ENCODE measurements at places on chromosomes 7 and 10. TPM values are rescaled to one million over a fixed set of nuclear protein-coding genes. Genes with fewer than 3 reads are reported as not detected.
A peak's percentile ranks its signal among the peaks of the same experiment; 100 is the strongest.

The TDRD1 gene
- not detected for total RNA-seq

DNA sequence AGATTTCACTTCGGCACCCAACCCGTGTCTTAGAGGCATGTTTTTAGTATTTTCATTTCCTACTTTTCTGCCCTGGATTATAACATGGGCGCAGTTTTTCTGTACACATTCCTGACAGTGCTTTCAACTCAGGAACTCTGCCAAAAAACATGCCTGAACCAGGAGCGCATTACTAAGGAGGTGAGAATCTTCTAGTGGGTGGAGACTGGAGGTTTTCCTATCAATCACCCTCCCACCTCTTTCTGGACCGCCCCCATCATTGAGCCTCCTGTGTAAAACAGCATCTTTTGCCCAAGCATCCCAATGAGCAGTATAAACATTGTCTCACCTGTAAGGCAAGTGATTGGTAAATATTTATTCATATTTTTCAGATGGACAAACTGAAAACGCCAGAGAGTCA, 53.2 kb downstream of the STK17A start:
- peaks cover 83% of the 10 kb centered on the region for H3K4me1 ChIP-seq
- peaks cover 93% of the 10 kb centered on the region for H3K36me3 ChIP-seq
- DNase-seq: no peak
- no peak overlapping the region for H3K27ac ChIP-seq
- no peak overlapping the region for H3K4me3 ChIP-seq

DNA sequence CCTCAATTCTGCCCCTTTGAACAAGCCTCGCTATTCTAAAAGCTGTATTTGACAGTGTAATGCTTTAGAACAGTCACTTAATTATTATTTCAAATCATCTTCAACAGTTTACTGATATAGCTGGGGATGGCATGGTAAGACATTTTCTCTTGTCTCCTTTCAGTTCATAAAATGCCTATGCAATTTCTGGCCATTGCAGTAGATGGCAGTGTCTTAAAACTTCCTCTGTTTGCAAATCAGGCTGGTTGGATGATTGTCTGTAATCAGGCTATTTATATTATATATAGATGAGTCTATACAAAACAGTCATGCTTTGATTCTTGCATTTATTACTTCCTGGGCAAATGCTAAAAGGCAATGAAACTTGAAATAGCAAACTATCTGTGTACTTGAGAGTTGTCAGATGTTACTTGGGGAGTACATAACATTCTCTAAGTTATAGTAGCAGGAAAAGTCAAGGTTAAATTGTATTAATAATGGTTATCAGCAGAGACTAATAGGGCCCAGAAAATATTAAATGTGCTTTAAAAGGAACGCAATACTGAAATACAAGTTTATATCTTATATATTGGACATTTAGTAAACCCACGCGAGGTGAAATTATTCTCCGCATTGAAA, 55.5 kb upstream of the LHFPL3 start:
- no peak overlapping the region for H3K4me3 ChIP-seq
- H3K27me3 ChIP-seq: peaks cover 6% of the 10 kb centered on the region
- H3K27ac ChIP-seq: no peak overlapping the region
- peak; percentile 21 for DNase-seq
- H3K4me1 ChIP-seq: no peaks in the 10 kb centered on the region
- no peaks in the 10 kb centered on the region for H3K36me3 ChIP-seq

The CPN1 gene
- total RNA-seq: not detected

The HOXA1 gene
- total RNA-seq: 0.89 TPM

The AKR1C4 gene
- total RNA-seq: not detected

DNA sequence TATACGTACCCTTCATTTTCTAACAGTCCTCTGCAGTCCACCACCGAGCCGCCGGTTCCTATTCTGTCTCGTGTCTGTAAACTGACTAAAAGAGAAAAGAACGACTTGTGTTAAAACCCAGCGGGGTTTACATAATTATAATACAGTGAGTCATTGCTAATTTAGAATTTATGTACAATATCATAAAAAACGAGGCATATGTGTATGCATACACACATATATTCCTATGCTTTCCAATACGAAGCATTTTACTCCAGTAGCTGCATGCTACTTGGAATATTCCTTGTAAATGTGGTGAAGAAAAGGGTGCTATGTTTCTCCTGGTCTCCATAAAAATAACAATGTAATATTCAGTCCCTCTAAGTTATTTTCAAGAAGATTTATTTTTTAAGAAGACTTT, 89.1 kb downstream of the SMURF1 start:
- no peaks in the 10 kb centered on the region for H3K27me3 ChIP-seq
- H3K27ac ChIP-seq: no peak overlapping the region
- no peak for DNase-seq
- H3K4me3 ChIP-seq: no peak overlapping the region

- H3K36me3 ChIP-seq: peaks cover 16% of the 10 kb centered on the region
- peak overlapping the region; percentile 65 for H3K27ac ChIP-seq
- peaks cover 77% of the 10 kb centered on the region for H3K4me1 ChIP-seq
- H3K4me3 ChIP-seq: peak overlapping the region; percentile 64
These were observed 2.5 kb downstream of the VOPP1 start for GRCh38 chr7:55569797-55570196.

DNA sequence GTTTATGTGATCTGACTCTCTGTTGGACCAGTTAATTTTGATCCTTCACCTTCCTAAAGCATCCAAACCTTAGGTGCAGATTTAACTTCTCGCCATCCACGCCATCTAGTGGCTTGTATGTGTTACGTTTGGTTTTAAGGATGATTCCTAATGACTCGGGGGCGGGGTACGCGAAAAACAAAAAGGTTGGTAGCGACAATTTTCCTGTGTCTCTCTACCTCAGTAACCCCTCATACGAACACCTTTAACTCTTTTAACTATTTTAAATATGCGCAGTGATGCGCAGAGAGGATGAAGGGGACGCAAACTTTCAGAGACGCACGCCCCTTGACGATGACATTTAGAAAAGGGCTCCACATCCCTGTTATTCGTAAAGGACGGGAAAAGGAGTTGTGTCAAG, 714 bp upstream of the KCND2 start:
- DNase-seq: no peak
- H3K4me3 ChIP-seq: peak overlapping the region; percentile 49
- H3K27me3 ChIP-seq: peaks cover 21% of the 10 kb centered on the region
- H3K36me3 ChIP-seq: no peaks in the 10 kb centered on the region
- no peak overlapping the region for H3K27ac ChIP-seq
- peaks cover 6% of the 10 kb centered on the region for H3K4me1 ChIP-seq

- no peak overlapping the region for H3K4me3 ChIP-seq
- no peaks in the 10 kb centered on the region for H3K27me3 ChIP-seq
- no peak overlapping the region for H3K27ac ChIP-seq
- H3K4me1 ChIP-seq: peaks cover 47% of the 10 kb centered on the region
- DNase-seq: no peak
These were observed 21.8 kb downstream of the ITPRIP start for GRCh38 chr10:104316321-104317099.

- H3K27ac ChIP-seq: no peak overlapping the region
- H3K36me3 ChIP-seq: no peaks in the 10 kb centered on the region
- H3K4me3 ChIP-seq: no peak overlapping the region
- peaks cover 40% of the 10 kb centered on the region for H3K27me3 ChIP-seq
- DNase-seq: no peak
These were observed 15.3 kb downstream of the IGF2BP3 start for GRCh38 chr7:23454881-23455526.

- H3K27ac ChIP-seq: no peak overlapping the region
- no peaks in the 10 kb centered on the region for H3K27me3 ChIP-seq
- DNase-seq: no peak
- no peaks in the 10 kb centered on the region for H3K4me1 ChIP-seq
- H3K36me3 ChIP-seq: no peaks in the 10 kb centered on the region
These were observed 100.1 kb upstream of the PTN start for GRCh38 chr7:137443616-137444015.

DNA sequence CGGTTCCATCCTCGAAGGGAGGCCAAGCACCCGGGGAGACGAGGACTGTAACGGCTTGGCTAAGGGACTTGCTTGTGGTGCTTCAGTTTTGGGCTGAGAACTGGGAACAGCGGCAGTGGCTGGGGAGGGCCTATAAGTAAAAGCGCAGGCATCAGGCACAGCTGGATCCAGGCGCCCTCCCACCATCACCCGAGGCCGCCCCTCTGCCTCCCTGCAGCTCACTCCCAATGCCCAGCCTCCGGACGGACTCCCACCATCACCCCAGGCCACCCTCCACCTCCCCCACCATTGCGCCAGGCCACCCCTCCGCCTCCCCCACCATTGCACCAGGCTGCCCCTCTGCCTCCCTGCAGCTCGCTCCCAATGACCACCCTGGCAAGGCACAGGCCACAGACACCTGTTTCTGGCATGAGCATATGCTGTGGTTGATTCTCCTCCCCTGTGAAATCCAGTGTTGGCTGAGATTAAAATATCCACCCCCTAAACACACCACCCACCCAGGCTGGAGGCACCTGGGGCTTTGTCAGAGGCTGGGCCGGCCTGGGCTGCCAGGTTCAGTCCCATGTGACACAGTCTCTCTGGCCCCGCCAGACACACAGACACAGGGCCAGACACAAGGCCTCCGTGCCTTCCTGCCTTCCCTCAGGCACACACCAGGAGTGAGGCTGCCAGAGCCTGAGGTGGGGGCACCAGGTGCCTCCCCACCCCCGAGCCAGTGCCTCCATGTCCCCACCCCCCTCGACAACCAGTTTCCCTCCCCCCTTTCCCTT, 16.7 kb downstream of the MICALL2 start:
- no peaks in the 10 kb centered on the region for H3K4me1 ChIP-seq
- H3K36me3 ChIP-seq: no peaks in the 10 kb centered on the region
- DNase-seq: no peak
- H3K27me3 ChIP-seq: no peaks in the 10 kb centered on the region
- no peak overlapping the region for H3K27ac ChIP-seq

GRCh38 chr10:89367529-89367928, 10.3 kb upstream of the IFIT1B start:
- DNase-seq: no peak
- H3K4me1 ChIP-seq: peaks cover 31% of the 10 kb centered on the region
- no peak overlapping the region for H3K27ac ChIP-seq
- H3K36me3 ChIP-seq: no peaks in the 10 kb centered on the region

GRCh38 chr10:114372995-114373394, 31.3 kb downstream of the AFAP1L2 start:
- peaks cover 4% of the 10 kb centered on the region for H3K27me3 ChIP-seq
- H3K4me1 ChIP-seq: peaks cover 7% of the 10 kb centered on the region
- no peaks in the 10 kb centered on the region for H3K36me3 ChIP-seq
- H3K4me3 ChIP-seq: no peak overlapping the region
- DNase-seq: no peak

The ANKRD2 gene
- total RNA-seq: 0.26 TPM

DNA sequence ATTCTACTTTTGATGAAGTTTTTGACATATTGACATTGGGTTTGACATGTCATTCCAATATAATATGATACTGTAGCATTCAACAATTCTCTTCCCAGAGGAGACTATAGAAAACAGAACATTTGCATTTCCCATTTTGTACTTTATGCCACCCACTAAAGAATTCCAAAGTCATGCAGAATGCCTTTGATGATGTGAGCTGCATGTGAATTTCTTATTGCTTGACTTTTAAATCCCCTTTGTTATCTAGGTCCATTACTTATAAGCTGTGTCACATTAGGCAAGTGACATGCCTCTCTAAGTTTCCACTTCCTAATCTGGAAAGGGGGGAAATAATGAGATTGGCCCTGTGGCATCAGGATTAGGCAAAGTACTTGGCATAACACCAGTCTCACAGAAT, 436.7 kb downstream of the AUTS2 start:
- H3K27ac ChIP-seq: no peak overlapping the region
- no peaks in the 10 kb centered on the region for H3K4me1 ChIP-seq
- no peaks in the 10 kb centered on the region for H3K36me3 ChIP-seq
- peaks cover 2% of the 10 kb centered on the region for H3K27me3 ChIP-seq
- H3K4me3 ChIP-seq: no peak overlapping the region

- H3K27me3 ChIP-seq: no peaks in the 10 kb centered on the region
- peak; percentile 64 for DNase-seq
- peak overlapping the region; percentile 18 for H3K4me3 ChIP-seq
- peak overlapping the region; percentile 54 for H3K27ac ChIP-seq
- H3K4me1 ChIP-seq: peaks cover 38% of the 10 kb centered on the region
These were observed 8.8 kb upstream of the INTS1 start for GRCh38 chr7:1512781-1513656.

DNA sequence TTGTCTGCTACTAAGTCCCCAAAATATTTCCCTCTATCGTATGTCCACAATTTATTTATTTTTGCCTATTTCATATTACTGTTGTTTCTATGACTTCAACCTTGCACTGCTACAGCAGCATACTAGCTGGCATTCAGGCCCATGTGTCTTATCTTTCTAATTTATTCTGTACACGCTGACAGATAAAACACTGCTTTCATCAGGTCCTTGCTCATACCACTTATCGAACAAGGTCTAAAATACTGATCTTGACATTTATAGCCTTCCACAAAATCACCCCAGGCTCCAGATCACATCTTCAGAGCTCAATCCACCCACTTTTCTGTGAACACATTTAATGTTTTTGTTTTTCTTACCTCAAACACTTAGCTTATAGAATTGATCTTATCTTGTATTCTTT, 374.6 kb downstream of the THSD7A start:
- H3K27me3 ChIP-seq: no peaks in the 10 kb centered on the region
- DNase-seq: no peak
- H3K4me1 ChIP-seq: no peaks in the 10 kb centered on the region
- H3K4me3 ChIP-seq: no peak overlapping the region
- H3K27ac ChIP-seq: no peak overlapping the region
- no peaks in the 10 kb centered on the region for H3K36me3 ChIP-seq

DNA sequence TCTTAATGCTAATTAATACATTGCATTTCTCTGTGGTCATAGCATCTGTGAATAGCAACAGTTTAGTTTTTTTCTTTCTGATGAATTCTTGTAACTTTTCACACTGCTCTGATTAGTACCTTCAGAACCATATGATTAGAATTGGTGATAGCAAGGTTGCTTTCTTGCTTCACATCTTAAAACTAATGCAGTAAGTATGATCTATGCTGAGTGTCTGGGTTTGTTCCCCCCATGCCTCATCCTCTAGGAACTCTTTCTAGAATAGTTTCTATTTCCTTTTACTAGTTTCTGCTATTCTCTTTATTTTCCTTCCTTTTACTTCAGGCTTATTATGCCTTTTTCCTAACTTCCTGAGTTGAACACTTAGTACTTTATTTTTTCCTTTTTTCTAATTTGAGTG, 32.4 kb downstream of the TES start:
- DNase-seq: no peak
- peaks cover 10% of the 10 kb centered on the region for H3K4me1 ChIP-seq
- H3K27ac ChIP-seq: no peak overlapping the region
- H3K27me3 ChIP-seq: no peaks in the 10 kb centered on the region

The ZNF438 gene
- total RNA-seq: 2.3 TPM

DNA sequence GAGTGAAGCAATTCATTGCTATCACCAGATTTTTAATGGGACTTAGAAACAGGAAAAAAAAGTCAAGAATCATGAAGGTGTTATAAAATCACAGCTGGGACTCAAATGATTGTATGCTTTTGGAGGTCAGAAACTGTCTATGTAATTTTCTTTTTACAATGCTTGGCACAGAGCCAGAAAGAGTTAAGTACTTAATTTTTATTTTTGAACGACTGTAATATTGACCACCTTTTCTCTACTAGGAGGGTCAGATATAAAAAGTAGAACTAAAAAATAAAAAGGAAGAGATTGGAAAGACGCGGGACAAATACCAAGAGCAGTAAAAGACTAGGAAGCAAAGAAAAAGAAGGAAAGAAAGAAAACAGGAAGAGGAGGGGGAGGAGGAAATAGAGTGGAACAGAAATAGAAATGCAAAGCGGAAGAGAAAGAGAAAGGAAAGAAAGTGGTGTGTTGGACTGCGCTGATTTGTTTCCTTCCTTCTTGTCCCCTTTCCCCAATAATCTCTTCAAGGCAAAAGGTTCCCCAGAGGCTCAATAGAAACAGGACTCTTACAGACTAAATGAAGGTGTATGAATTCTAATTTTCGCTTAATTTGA, 23.2 kb upstream of the C1GALT1 start:
- H3K27me3 ChIP-seq: no peaks in the 10 kb centered on the region
- H3K36me3 ChIP-seq: peaks cover 49% of the 10 kb centered on the region
- H3K27ac ChIP-seq: peak overlapping the region; percentile 84
- DNase-seq: no peak
- peak overlapping the region; percentile 71 for H3K4me3 ChIP-seq

The SUGCT gene
- 0.44 TPM for total RNA-seq

Data from activated CD8-positive, alpha-beta T cell treated with anti-CD3 and anti-CD28 coated beads, Interleukin-2, amount 10 ng/mL, durations not matched to agents 7 days and 5 days (primary cell).